Uterine smooth muscle cell (primary cell): ENCODE measurements at places on chromosomes 12 and 14. TPM values are rescaled to one million over a fixed set of nuclear protein-coding genes. Genes with fewer than 3 reads are reported as not detected.

COX8C gene
- not detected in 2 replicates for total RNA-seq

DENR gene
- total RNA-seq = 37.9 and 47.0 TPM in 2 replicates

IGFBP6 gene
- total RNA-seq = 300 and 444 TPM in 2 replicates

USP44 gene
- total RNA-seq = 3.4 and 3.7 TPM in 2 replicates

IPO8 gene
- 44.6 and 46.6 TPM in 2 replicates for total RNA-seq
